Activated naive CD4-positive, alpha-beta T cell treated with anti-CD3 and anti-CD28 coated beads, Interleukin-2, amount 50 U/mL, for 72 hours (primary cell): ENCODE measurements at places on chromosomes 2 and 18. TPM values are rescaled to one million over a fixed set of nuclear protein-coding genes. Genes with fewer than 3 reads are reported as not detected.

The HOXD4 gene
- total RNA-seq = not detected

The TNFAIP6 gene
- total RNA-seq = not detected

The OTOF gene
- total RNA-seq = 2.7 TPM

The RND3 gene
- not detected for total RNA-seq

The PKDCC gene
- not detected for total RNA-seq

The AQP4 gene
- not detected for total RNA-seq

The NRBP1 gene
- 76.0 TPM for total RNA-seq

The ALPI gene
- total RNA-seq = not detected

The CD207 gene
- not detected for total RNA-seq

The ALPP gene
- 0.16 TPM for total RNA-seq

The SRBD1 gene
- 20.4 TPM for total RNA-seq

The DHRS9 gene
- 11.5 TPM for total RNA-seq

The POTEC gene
- not detected for total RNA-seq

The RIT2 gene
- not detected for total RNA-seq

The DSC2 gene
- total RNA-seq = not detected

The CPLX4 gene
- total RNA-seq = not detected

The HSBP1L1 gene
- total RNA-seq = 5.9 TPM

The CFAP221 gene
- not detected for total RNA-seq

The RGPD4 gene
- not detected for total RNA-seq

The SFXN5 gene
- total RNA-seq = 16.0 TPM

The C2orf78 gene
- not detected for total RNA-seq

The PROM2 gene
- 0.86 TPM for total RNA-seq

The TNFRSF11A gene
- 15.8 TPM for total RNA-seq

The KATNAL2 gene
- total RNA-seq = 0.88 TPM

The SPAG16 gene
- total RNA-seq = 10.4 TPM

The VPS4B gene
- 48.5 TPM for total RNA-seq

The FOXD4L1 gene
- 0.30 TPM for total RNA-seq

The PSD4 gene
- total RNA-seq = 305 TPM

The LRATD1 gene
- total RNA-seq = not detected

The PRSS56 gene
- total RNA-seq = not detected

The EPB41L5 gene
- 9.2 TPM for total RNA-seq

The NT5DC4 gene
- not detected for total RNA-seq

The KRTCAP3 gene
- total RNA-seq = 7.9 TPM

The IKZF2 gene
- total RNA-seq = 1.8 TPM

The DSG4 gene
- total RNA-seq = not detected

The SERPINB10 gene
- not detected for total RNA-seq
